ENCODE measurements at places on chromosomes 2 and 18.

GRCh38 chr2:180203972-180204371 lies 196.9 kb upstream of the CWC22 start:
- no peak for DNase-seq

DNA sequence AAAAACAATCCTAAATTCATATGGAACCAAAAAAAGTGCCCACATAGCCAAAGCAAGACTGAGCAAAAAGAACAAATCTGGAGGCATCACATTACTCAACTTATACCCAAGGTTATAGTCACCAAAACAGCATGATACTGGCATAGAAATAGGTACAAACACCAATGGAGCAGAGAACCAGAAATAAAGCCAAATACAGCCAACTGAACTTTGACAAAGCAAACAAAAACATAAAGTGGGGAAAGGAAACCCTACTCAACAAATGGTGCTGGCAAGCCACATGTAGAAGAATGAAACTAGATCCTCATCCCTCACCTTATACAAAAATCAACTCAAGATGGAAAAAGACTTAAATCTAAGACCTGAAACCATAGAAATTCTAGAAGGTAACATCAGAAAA lies 40.5 kb downstream of the CRYGD start:
- DNase-seq = no peak

DNA sequence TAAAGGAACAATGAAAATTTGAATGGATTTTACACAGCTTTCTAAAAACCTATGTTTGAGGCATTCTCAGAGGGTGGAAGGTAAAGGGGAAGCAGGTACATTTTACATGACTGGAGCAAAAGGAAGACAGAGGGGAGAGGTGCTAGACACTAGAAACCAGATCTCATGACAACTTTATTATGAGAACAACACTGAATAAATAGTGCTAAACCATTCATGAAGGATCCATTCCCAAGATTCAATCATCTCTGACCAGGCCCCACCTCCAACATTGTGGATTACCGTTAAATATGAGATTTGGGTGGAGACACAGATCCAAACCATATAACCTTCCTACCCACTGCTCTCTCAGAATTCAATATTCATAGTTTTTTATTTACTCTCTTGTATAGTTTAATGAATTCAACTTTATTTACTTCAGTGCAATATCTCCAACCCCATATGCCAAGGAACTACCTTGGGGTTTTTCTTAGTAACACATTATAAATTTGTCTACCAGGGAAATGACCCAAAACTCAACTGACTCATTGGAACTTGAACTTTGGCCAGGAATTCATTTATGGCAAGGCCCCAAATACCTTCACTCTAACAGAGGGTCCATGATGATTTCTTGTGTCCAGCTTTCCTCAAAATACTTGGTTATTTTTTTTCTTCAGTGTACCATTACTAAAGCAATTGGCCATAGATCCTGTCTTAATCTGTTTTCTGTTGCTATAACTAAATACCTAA lies 317.8 kb downstream of the GULP1 start:
- no peak for DNase-seq

DNA sequence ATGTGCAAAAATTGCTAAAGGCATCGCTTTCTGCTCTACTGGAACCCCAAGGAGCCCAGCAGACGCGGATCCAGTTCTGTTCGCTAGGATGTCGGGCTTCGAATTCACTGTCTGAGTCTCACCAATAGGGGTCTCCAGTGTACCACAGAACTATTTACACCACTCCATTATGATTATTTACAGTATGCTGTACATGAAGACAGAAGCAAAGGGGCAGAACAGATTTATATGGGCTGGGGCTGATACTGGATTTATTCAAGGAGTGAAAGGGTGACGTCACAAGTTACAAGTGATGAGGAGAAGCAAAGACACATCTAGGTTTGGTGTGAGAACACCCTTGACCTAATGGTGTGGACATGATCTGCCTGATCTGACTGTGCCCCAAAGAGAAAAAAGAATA lies 185.3 kb upstream of the ATP5MC3 start:
- peak; percentile 13 for DNase-seq

GRCh38 chr2:45713591-45713990 lies 62.1 kb downstream of the PRKCE start:
- DNase-seq = no peak

GRCh38 chr2:144454466-144455287 lies 65.2 kb downstream of the ZEB2 start:
- DNase-seq = no peak

GRCh38 chr2:128630974-128631697 lies 312.5 kb upstream of the HS6ST1 start:
- no peak for DNase-seq

DNA sequence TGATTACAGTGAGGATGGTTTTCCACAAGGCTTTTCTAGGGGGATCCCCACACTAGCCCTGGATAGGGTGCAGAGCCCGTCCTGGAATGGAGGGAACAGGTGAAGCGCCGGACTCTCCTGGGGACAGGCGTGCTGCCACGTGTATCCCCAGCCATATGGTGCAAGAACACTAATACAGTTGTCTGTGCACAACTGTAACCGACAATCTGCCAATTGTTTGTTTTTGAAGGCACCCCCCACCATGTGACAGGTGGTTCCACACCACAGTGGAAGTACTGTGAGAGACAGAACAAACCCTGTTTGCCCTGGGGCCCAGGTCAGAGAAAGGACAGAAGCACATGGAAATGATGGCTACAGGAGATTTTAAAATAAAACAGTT lies 52.9 kb downstream of the MYCN start:
- no peak for DNase-seq

GRCh38 chr2:10242451-10242850 lies 60.3 kb upstream of the HPCAL1 start:
- no peak for DNase-seq

DNA sequence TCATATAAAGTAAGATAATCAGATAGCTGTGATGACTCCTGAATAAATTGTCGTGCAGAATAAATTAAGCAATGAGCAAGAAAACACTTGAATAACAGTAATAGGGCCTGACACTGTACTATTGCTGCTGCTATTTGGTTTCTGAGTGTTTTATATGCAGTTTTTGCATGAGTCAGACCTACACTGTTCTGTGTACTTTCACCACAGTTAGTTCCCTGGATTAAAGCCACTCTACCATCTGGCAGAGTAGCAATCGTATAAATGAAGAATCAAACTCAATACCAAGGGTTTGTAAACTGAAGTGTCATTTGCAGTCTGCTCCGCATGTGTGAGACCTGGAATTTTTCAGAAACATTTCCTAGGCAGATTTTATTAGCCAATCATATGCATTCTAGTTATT lies 398.6 kb upstream of the CDH7 start:
- DNase-seq = no peak

- DNase-seq = no peak
Measured at GRCh38 chr2:214503568-214503967, 92.7 kb downstream of the VWC2L start.

- DNase-seq = no peak
Measured at GRCh38 chr2:147232225-147232669, 612.6 kb upstream of the ACVR2A start.

DNA sequence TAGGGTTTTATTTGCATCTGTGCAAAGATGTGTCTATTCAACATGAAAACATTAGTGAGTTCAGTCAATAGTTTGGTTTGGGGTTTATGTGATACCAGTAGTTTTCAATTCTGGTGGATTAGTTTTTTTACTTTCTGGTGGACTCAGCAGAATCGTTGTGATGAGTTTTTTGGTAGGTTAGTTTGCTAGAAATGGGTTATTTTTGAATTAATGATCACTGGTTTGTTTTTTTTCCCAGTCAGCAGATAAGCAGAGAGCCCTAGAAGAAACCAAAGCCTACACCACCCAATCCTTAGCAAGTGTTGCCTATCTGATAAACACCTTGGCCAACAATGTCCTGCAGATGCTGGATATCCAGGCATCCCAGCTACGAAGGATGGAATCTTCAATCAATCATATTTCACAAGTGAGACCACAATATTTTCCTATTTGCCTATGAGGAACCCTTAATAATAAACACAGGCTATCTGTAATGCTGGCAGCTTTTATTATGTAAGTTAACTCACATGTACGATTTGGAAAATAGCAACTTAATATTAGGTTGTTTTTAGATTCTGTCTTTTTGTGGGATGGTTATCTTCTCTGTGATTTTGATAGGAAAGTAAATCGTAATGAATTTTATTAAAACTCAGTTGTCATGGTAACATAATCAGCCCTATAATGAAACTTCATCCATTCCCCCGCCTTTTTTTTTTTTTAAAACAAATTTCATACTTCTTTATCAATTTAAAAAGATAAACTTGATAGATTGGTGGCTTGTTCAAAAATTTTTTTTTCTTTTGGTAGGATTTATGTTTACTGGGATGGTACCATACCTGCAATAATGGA lies 38.7 kb downstream of the ABI2 start:
- DNase-seq = no peak

GRCh38 chr2:173523497-173523896 lies 168.8 kb downstream of the CDCA7 start:
- no peak for DNase-seq

- no peak for DNase-seq
Measured at GRCh38 chr2:85971366-85971765, 82.6 kb upstream of the ST3GAL5 start.

- no peak for DNase-seq
Measured at GRCh38 chr2:203685081-203685621, 21.3 kb upstream of the CD28 start.

DNA sequence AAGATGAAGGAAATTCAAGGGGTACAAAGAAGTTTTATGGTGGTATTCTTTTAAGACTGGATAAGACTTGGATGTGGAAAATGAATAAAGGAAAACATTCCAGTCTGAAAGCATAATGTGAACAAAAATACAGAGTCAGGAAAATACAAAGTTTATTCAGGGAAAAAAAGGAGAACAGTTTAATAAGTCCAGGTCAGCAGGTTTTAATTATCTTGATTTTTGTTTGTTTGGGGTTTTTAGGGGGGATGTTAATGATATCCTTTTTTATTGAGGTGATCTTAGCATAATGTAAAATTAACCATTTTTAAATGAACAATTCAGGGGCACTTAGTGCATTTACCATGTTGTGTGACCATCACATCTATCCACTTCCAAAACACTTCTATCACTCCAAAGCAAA lies 80.6 kb downstream of the NBAS start:
- DNase-seq = no peak

- DNase-seq = peak; percentile 30
Measured at GRCh38 chr2:190088917-190089316, 26.4 kb upstream of the MSTN start.

- no peak for DNase-seq
Measured at GRCh38 chr2:148701877-148702276, 57.3 kb downstream of the EPC2 start.

DNA sequence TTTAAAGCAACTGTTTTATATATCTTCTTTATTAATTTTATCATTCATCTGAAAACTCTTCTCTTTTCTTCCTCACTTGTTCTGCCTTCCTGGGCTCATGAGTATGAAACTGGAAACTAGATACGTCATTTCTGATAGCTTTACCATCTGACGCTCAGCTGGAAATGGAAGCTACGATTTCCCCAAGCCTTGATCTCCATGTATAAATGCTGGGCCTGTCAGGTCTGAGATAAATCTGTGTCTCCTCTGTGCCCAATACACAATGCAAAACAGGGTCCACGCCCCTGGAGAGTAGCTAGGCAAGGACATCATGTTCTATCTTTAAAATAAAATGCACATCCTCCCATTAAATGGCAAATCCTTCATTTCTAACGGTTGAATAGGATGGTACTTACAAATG lies 238.4 kb downstream of the AFF3 start:
- DNase-seq = no peak

DNA sequence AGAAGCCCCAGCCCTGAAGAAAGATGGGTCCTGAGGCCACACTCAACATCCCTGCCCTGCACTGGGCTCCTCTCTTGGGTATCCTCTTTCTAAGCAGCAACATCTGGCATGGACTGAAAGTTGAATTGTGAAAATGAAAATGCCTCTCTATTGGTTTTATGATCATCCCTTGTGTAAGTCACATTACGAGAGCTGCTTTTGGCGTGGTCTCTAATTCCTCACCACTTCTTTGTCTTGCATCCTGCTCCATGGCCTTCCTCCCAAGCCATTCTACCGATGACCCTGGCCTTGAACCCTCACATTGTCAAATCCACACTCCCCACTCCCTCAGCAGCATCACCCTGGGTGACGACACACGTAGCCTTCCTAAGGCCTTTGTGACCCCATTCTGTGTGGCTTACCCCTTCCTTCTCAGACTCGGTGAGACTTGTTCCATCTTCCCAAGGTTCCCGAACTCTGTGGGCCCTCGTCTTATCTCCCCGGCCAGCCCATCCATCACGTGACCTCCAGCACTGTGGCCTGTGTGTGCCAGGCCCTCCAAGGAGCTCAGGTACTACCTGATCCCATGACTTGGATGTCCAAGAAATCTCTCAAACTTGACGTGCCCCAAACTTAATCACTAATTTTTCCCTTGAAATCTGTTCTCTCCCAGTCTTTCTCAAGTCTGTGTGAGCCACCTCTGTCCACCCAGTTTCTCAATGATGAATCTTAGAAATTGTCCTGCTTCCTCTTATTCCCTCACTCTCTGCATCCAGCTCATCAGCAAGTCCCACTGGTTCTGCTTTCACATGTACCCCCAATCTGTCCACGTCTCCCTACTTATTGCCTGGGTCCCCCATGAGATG lies 194.7 kb upstream of the HS6ST1 start:
- DNase-seq = no peak

- no peak for DNase-seq
Measured at GRCh38 chr18:73758446-73758845, 389.2 kb downstream of the FBXO15 start.

DNA sequence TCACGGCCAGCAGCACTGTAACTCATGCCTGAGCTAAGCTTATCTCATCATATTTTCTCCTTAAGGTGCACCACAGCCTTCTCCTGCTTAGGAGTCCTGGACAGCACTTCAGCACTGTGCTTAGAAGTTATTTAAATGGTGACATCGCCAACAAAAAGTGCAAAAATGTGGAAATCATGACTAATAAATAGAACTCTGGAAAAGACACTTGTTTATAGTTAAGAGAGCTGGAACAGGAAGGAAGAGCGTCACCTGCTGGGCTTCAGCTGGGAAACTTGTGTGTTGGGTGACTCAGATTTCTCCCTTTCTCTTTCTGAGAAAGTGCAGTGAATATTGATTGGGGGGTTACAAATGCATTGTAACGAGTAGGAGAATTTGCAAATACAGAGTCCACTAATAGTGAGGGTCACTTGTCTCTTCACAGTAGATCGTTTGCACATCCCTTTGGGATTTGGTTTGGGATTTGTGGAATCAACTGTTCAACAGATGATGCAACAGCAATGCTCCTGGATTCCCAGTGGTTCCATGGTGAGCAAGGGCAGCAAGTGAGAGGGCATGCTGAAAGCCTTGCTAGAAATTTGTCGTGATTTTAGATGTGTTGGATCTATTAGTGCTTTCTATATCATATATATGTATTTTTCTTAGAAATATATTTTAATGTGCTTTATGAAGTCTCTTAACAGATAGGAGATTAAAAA lies 84.2 kb downstream of the DOK6 start:
- no peak for DNase-seq

DNA sequence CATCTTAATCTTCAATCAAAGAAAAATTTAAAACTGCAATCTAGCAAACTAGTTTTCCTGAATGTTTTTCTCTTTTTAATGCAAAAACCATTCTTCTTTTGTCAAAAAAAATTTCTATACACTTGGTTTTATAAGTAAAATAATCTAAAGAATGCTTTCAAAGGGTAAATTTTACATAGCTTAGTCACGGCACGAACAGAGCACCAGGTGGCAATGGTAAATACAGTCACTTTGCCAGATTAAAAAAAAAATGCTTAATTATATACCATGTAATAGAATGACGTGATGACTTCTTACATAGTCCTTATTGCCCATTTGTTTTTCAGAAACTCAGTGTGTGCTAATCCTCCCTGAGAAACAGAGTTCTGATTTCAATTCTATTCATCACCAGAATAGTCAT lies 10.4 kb downstream of the FEZ2 start:
- DNase-seq = no peak

- no peak for DNase-seq
Measured at GRCh38 chr2:191749181-191749540, 71.2 kb downstream of the NABP1 start.
